Fibroblast of the aortic adventitia (primary cell): ENCODE measurements at places on chromosomes 6 and 20. TPM values are rescaled to one million over a fixed set of nuclear protein-coding genes. Genes with fewer than 3 reads are reported as not detected.

Gene OOEP
- total RNA-seq: not detected in 2 replicates

DNA sequence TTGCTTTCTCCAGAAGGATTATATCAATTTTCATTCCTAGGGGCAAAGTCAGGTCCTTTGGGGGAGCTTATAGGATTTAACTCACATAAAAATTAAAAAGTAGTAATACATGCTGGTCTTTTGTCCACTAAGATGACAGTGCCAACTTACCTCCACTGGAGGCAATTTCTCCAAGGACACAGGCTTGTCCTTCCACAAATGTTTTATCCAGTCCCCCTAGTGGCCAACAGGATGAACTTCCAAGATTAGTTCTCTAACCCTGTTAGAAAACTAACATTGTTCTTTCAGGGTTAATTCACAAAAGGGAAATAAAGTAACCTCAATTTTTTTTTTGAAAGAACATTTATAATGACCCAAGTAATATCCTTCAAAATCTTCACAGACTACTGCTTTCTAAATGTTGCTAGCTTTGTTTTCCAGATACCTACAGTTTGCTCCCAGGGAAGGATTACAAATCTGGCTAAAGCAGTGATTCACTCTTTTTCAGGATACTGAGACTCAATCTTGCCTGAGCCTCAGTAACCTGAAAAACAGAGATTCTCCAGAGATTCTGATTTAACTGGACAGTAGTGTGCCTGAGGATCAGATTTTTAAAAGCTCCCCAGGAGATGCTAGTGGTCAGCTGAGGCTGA lies 31.7 kb upstream of the UBR2 start:
- peak; percentile 79 for DNase-seq

DNA sequence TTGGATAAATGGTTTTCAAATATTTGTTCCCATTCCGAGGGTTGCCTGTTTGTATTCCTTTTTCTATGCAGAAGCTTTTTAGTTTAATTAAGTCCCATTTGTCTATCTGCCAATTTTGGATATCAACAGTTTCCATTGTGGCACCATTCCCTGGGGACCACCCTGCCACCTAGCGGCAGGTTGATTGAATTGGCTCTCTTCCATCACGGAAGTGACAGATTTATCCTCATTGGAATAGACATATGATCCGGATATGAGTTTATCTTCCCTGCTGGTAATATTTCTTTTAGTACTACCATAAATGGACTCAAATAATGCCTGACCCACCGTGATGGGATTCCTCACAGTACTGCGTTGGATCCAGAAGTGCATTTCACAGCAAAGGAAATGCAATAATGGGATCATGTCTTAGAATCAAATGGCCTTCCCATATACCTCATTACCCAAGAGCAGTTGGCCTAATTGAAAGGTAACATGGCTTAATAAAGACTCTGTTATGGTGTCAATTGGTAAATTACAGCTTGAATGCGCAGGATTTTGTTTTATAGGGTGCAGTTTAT lies 327.0 kb downstream of the BMP2 start:
- DNase-seq: peak; percentile 4

GRCh38 chr6:21601932-21602390 lies 8.4 kb downstream of the SOX4 start:
- DNase-seq: no peak

DNA sequence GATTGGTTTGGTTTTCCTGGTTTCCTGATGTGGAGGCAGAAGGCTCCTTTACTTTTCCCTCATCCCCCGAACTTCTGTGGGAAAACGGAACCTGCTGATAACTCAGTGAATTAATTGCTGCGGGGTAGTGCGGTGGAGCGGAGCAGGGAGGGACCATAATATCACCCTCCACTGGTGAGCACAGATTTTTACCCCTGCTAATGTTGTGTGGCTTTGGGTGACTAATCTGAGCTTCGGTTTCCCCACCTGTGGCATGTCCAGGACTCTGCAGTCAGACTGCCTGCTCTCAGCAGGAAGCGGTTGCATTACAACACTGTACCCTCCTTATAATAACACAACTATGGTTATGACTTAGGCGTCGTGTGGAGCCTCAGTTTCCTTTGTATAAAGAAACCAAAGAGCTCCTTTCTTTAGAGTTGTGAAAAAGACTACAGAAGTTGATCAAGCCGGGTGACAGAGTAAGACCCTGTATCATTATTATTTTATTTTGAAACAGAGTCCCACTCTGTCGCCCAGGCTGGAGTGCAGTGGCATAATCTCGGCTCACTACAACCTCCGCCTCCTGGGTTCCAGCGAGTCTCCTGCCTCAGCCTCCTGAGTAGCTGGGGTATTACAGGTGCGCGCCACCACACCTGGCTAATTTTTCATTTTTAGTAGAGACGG lies 2.2 kb upstream of the ID1 start:
- DNase-seq: peak; percentile 40

DNA sequence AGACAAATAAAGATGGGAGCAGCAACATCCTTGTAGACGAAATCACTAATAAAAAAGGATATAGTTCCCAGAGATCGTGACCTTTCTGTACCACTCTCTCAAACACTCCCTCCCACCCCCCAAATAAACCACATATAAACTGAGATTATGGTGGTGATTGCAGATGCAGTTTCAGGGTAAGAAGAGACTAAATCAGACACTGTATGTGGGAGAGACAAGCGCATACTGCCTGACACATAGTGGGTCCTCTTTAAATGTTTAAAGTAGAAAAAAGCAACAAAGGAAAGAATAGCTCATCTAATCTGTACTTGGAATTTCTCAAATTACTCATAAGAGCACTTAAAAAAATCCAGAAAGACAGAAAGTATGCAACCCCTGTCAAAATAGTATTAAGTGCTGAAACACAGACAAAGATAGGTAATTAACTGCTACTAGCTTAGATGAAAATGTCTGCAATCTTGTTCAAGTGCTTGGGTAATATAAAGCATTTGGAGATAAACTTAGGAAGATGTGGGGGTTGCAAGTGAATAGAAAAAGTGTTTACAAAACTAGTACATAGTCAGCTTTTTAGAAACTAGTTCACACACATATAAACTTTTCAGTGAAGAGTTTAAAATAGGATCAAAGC lies 151.6 kb downstream of the BACH2 start:
- no peak for DNase-seq

GRCh38 chr6:110874880-110875547 lies 429 bp downstream of the AMD1 start:
- no peak for DNase-seq

Gene KHDRBS2
- total RNA-seq: not detected in 2 replicates

Gene PBOV1
- total RNA-seq: not detected in 2 replicates

GRCh38 chr20:47727170-47727880 lies 58.0 kb downstream of the SULF2 start:
- no peak for DNase-seq
